Stimulated activated CD8-positive, alpha-beta memory T cell treated with anti-CD3 and anti-CD28 coated beads, Interleukin-7, amount 100 ng/mL, for 1 hour (primary cell): ENCODE measurements at places on chromosomes 5 and 9.

DNA sequence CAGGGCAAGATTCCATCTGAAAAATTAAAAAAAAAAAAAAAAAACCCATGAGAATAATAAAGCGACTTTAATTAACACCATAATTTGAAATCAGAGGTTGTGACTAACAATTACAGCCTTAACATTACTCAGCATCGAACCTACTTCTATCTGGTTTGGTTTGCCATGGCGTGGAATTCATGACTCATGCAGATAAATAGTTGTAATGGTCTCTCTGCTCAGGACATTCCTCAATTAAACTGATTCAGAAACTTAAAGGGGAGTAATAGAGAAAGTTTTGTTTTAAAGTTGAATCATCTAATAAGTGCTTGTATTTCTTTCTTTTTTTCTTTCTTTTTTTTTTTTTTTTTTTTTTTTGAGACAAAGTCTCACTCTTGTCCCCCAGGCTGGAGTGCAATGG lies 135.5 kb downstream of the SPATA31D1 start:
- DNase-seq, result no peak

DNA sequence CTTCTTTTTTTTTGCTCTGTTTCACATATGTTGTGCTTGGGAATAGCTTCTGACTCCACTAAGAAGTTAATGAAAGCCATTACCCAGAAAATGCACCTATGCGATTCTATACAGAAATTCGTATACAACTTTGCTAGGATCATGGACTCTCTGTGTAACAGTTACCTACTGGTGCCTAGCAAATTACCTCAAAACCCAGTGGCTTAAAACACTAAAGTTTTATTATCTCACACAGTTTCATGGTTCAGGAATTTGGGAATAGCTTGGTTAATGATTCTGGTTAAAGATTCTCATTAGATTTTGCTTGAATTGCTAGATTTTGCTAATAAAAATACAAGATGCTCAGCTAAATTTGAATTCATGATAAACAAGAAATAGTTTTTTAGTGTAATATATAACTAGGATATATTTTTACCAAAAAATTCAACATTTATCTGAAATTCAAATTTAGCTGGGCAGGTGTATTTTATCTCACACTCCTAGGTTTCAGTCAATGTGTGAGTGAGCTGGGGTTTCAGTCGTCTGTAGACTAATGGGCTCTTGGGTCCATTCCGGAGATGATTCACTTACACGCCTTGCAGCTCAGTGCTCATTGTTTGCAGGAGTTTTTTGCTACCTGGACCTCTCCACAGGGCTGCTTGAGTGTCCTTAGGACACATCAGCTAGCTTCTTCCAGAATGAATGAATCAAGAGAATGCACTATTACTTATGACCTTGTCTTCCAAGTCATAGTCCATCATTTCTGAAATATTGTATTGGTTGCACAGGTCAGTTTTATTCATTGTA lies 75.1 kb downstream of the MROH2B start:
- no peak for DNase-seq

- DNase-seq, result no peak
These were observed 1.3 kb upstream of the EXOSC2 start for GRCh38 chr9:130692321-130692720.

- no peak for DNase-seq
These were observed 366.0 kb downstream of the BRINP1 start for GRCh38 chr9:119003201-119003611.

GRCh38 chr5:170451747-170452365 lies 52.0 kb upstream of the KCNIP1 start:
- DNase-seq, result no peak
